Left ventricle myocardium inferior (tissue), 1 donor: ENCODE measurements at places on chromosomes 4 and X. TPM values are rescaled to one million over a fixed set of nuclear protein-coding genes. Genes with fewer than 3 reads are reported as not detected.

GRCh38 chrX:119130911-119131310 is 3.3 kb upstream of the KIAA1210 start:
- DNase-seq, result no peak

The TBC1D8B gene
- total RNA-seq, result 2.0 TPM

GRCh38 chr4:177255359-177255758 is 54.3 kb upstream of the NEIL3 start:
- no peak for DNase-seq

DNA sequence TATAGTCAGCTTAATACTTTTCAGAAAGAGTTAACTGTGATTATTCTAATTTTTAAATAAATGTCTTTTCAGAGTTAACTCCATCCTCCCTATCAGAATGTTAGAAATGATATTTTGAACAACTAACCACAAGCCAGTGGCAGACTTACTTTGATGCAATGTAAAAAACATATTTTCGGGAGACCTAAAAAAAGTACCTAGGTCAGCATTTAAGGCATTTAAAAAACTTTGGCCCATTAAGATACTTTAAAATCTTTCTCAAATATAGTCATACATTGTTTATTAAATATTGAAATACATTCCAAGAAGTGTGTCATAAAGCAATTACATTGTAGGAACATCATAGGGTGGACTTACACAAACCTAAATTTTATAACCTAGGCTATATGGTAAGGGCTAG is 426.1 kb downstream of the PABPC4L start:
- DNase-seq, result no peak

- DNase-seq, result no peak
Observed at GRCh38 chr4:166655231-166655630, 579.1 kb downstream of the SPOCK3 start.
